Cardiac fibroblast (primary cell): ENCODE measurements at places on chromosomes 1 and 21.

DNA sequence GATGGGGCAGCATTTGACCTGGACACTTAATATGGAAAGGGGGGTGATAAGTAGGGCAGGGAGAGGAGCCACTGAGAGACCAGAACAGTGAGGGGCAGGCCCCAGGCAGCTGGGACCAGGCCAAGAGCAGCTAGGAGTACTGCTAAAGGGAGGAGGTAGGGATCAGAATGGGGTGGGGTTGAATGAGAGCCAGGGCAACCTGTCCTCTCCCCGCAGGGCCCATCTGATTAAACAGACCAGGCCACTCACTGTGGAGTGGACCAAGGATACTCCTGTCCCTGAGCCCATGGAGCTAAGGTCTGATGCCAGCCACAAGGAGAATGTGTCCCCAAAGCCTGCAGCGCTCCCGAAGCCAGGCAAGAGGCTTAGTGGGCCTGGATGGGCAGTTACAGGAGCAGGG lies 2.1 kb downstream of the C1orf167 start:
- DNase-seq = no peak

- no peak for DNase-seq
Observed at GRCh38 chr1:26984291-26984690, 9.2 kb upstream of the TRNP1 start.

DNA sequence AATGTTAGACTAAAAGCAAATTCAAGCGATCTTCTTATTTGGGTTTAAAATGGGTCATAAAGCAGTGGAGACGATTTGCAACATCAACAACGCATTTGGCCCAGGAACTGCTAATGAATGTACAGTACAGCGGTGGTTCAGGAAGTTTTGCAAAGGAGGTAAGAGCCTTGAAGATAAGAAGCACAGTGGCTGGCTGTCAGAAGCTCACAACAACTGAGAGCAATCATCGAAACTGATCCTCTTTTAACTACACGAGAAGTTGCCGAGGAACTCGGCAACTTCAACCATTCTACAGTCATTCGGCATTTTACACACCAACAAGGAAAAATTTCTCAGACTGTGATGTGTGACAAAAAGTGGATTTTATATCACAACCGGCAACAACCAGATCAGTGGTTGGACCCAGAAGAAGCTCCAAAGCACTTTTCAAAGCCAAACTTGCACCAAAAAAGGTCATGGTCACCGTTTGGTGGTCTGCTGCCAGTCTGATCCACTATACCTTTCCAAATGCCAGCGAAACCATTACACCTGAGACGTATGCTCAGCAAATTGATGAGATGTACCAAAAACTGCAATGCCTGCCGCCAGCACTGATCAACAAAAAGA lies 47.9 kb downstream of the ASH1L start:
- no peak for DNase-seq

- DNase-seq = no peak
Observed at GRCh38 chr1:58649555-58649954, 50.3 kb downstream of the MYSM1 start.

GRCh38 chr1:219670426-219671149 lies 57.7 kb upstream of the ZC3H11B start:
- peak; percentile 92 for DNase-seq
